GM23248 (cell line): ENCODE measurements at places on chromosomes 13 and 19. TPM values are rescaled to one million over a fixed set of nuclear protein-coding genes. Genes with fewer than 3 reads are reported as not detected.

Gene FAAP24
- 1.3 and 2.4 TPM in 2 replicates for total RNA-seq

Gene RASGRP4
- not detected in 2 replicates for total RNA-seq

DNA sequence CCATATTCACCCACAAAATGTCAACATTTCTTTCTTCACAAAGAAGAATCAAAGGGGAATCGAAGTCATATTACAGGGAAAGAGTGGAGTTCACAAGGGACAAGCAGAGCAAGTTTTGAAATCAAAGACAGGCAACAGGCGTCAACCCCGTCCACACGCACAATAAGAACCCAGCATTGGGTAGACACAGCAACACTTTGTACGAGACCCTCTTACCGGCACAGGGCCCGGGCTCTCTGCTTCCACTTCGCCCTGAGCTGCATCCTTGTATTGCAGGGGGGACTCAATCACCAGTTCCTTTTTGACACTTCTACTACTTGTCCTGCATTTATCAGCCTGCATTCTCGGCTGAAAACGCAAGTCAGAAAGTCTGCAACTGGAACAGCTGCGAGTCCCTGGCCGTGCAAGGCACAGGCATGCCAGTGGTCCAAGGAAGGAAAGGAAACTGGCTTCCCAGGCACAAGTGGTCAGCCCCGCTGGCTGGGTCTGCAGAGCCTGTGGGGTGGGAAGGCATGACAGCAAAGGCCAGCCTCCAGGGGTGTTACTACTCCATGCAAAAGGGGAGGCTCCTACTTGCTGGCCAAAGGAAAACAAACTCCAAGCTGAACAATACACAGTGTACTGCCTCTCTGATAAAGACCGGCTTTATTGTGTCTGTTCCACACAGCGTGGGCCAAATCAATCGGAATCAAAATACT, at the start of gene DOCK9:
TSS of gene DOCK9 (minus strand) at position 497 of the 698 bp plus-strand sequence. CDS start at position 342, 155 bp downstream.
- H3K36me3 ChIP-seq = no peaks in the 10 kb centered on the region
- H3K4me3 ChIP-seq = peak within 1 kb of the TSS; percentile 70
- H3K27me3 ChIP-seq = no peaks in the 10 kb centered on the region
- H3K27ac ChIP-seq = peak within 1 kb of the TSS; percentile 66
- peak; percentile 71 for DNase-seq
- H3K4me1 ChIP-seq = peaks cover 35% of the 10 kb centered on the region

DNA sequence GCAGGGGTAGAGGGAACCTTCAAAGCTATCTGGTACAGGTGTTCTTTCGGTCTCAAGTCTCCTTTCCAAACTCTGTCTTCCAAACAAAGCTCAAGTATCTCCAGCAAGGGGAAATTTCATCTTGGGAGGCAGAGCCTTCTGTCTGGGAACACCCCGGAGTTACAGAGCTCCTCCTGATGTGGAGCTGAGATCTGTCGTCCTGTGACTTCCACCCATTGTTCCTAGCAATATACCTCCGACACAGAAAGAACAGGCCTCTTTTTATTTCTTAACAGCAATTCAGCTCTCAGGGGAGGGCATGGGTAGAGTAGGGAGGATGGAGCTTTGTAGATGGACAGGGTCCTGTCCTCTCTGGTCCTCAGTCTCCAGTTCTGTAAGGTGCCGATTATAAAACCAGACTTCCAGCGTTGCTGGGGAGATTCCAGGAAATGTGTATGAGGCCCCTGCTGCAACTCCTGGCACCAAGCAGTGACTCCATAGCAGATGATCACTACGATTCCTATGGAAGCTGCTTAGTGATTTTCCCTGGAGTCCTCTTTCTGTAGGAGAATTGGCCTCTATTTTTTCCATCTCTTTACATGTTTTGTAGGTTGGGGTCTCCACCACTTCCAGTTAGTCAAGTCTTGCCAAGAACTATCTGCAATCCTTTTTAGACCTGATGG, 56.0 kb upstream of the ARGLU1 start:
- H3K4me3 ChIP-seq = no peak overlapping the region
- DNase-seq = no peak
- no peaks in the 10 kb centered on the region for H3K4me1 ChIP-seq
- no peaks in the 10 kb centered on the region for H3K36me3 ChIP-seq

DNA sequence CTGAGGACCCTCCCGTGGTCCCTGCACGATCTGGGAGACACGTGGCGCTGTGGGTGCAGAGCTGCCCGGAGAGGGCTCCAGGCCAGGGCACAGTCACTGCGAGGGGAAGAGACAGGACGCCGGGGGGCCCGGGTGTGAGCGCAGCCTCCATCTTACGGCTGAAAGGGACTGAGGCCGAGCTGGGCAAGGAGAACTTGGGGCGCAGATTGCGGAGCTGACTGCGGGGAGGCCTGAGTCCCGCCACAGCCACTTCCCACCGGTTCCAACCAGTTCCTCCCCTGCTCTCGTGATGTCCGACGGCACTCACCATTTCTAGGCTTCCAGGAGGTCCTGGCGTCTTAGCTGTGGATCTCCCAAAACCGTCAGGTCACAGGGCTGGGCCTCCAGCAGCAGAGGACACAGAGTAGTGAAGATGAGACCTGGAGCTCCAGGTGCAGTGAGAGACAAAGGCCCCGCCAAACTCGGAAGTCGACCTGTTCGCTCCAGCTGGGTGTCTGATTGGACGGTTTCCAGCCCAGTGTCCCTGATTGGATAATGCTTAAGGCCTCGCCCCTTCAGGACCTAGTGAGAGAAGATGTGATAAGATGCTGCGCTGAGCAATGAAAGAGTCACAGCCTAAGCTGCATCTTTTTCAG, 4.8 kb upstream of the ZNF253 start:
- H3K36me3 ChIP-seq = no peaks in the 10 kb centered on the region
- no peaks in the 10 kb centered on the region for H3K27me3 ChIP-seq
- no peak overlapping the region for H3K27ac ChIP-seq
- H3K4me3 ChIP-seq = no peak overlapping the region
- no peak for DNase-seq

DNA sequence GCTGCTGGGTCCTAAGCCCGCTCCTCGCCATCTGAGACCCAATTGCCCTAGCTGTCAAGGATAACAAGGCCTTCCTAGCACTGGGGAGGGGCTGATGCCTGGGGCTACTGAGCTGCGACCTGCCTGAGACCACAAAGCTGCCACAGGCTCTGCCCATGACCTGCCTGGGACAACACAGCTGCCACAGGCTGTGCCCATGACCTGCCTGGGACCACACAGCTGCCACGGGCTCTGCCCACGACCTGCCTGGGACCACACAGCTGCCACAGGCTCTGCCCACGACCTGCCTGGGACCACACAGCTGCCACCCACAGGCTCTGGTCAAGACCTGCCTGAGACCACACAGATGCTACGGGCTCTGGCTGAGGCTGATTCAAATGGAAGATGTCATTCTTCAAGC, 54.8 kb downstream of the EPS15L1 start:
- H3K27ac ChIP-seq = no peak overlapping the region
- H3K4me3 ChIP-seq = no peak overlapping the region
- peaks cover 3% of the 10 kb centered on the region; the same call in 1 of the 2 replicates for H3K36me3 ChIP-seq
- no peaks in the 10 kb centered on the region for H3K27me3 ChIP-seq
- H3K4me1 ChIP-seq = no peaks in the 10 kb centered on the region
- no peak for DNase-seq

DNA sequence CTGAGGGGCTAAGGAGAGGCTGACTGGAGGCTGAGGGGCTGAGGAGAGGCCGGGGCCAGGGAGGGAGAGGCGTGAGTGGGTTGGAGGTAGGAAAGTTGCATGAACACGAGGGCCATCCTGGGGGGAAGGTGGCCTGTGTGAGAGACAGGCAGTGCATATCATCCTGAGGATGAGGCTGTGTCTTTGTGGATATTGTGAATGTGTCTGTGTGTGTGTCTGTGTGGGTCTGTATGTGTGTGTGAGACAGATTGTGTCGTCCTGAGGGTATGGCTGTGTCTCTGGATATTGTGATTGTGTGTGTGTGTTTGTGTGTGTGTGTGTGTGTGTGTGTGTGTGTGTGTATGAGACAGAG, 422 bp downstream of the ZNF71 start:
- 0 out of 2 replicates have a peak, but pooled peaks cover 6% of the 10 kb centered on the region for H3K36me3 ChIP-seq
- H3K4me3 ChIP-seq = peak overlapping the region; percentile 89
- 0 out of 2 replicates have a peak, but pooled peaks cover 4% of the 10 kb centered on the region for H3K4me1 ChIP-seq
- H3K27ac ChIP-seq = no peak overlapping the region

DNA sequence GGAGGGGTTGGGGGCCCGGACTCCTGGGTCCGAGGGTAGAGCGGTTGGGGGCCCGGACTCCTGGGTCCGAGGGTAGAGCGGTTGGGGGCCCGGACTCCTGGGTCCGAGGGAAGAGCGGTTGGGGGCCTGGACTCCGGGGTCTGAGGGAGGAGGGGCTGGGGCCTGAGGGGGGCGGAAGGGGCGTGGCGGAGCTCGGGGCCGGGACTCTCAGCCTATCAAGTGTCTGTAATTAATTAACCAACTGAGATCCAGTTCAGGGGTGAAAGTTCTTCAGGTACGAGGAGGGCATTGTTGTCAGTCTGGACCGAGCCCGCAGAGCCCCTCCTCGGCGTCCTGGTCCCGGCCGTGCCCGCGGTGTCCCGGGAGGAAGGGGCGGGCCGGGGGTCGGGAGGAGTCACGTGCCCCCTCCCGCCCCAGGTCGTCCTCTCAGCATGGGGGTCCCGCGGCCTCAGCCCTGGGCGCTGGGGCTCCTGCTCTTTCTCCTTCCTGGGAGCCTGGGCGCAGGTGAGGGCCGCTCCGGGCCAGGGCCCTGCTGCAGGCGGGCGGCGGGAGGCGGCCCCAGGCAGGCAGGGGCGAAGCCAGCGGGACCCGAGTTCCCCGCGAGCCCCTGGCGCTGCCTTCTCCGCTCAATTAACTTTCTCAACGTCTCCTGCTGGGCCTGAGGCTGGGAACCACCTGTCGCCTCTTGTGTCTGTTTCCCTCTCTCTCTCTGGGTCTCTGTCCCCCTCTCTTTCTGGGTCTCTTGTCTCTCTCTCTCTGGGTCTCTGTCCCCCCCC, 697 bp downstream of the FCGRT start:
- no peaks in the 10 kb centered on the region for H3K27me3 ChIP-seq
- no peaks in the 10 kb centered on the region for H3K36me3 ChIP-seq
- H3K4me3 ChIP-seq = peak overlapping the region; percentile 73
- H3K4me1 ChIP-seq = peaks cover 8% of the 10 kb centered on the region
- peak; percentile 47 for DNase-seq

- H3K36me3 ChIP-seq = no peaks in the 10 kb centered on the region
- peak; percentile 35 for DNase-seq
- H3K4me3 ChIP-seq = no peak overlapping the region
- H3K27ac ChIP-seq = no peak overlapping the region
- no peaks in the 10 kb centered on the region for H3K27me3 ChIP-seq
Measured at GRCh38 chr13:48585456-48585840, 52.6 kb upstream of the RCBTB2 start.

DNA sequence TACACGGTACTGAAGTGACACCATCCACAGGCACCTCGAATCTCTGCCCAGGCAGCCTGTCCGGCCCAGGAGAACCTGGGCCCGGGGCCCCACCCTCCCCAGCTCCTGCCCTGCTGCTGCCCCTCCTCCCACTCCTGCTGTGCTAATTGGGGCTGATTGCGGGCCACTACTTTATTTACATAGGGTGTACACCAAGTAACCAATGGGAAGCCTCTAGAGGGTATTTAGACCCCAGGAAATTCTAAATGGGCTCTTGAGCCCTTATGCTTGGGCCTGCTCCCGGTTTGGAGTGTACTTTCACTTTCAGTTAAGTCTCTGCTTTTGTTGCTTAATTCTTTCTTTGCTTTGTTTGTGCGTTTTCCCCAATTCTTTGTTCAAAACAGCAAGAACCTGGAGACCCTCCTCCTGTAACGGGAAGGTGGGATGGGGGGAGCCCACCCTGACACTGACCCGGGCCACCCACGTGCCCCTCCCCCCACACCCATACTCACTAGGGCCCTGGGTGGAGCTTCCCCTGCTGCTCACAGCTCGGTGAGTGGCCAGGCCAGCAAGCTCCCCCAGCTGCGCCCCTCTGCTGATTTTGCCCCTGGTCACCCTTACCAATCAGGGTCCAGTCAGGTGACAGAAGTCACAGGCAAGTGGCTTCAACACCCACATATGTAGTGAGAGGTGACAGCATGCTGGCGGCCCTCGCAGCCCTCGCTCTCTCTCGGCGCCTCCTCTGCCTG, 9.4 kb downstream of the SCGB2B2 start:
- H3K27me3 ChIP-seq = no peaks in the 10 kb centered on the region
- H3K4me3 ChIP-seq = peak overlapping the region; percentile 34; the same call in 1 of the 2 replicates
- DNase-seq = peak; percentile 33
- no peak overlapping the region for H3K27ac ChIP-seq
- H3K4me1 ChIP-seq = no peaks in the 10 kb centered on the region

DNA sequence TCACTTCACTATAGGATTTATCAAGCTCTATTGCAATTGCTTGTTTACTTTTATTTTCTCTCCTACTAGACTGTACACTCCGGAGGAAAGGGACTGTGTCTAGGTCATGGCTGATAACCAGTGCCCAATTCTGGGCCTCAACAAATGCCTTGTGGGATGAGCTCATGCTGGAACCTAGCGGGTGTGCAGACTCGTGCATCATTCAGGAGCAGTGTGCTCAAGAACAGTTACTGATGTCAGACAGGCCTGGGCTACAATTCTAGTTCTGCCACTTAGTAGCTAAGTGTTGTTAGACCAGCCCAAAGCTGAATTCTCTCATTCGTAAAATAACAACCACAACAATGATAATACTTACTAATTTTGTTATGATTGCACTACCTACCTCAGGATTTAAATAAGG, 95.4 kb downstream of the CYSLTR2 start:
- no peaks in the 10 kb centered on the region for H3K36me3 ChIP-seq
- no peak overlapping the region for H3K4me3 ChIP-seq
- H3K27me3 ChIP-seq = no peaks in the 10 kb centered on the region; the same call in 1 of the 2 replicates
- peak overlapping the region; percentile 58 for H3K27ac ChIP-seq
- H3K4me1 ChIP-seq = peaks cover 26% of the 10 kb centered on the region
- peak; percentile 84 for DNase-seq

- peaks cover 22% of the 10 kb centered on the region for H3K4me1 ChIP-seq
- no peaks in the 10 kb centered on the region for H3K27me3 ChIP-seq
- DNase-seq = peak; percentile 1
- H3K27ac ChIP-seq = peak overlapping the region; percentile 38
- H3K4me3 ChIP-seq = peak overlapping the region; percentile 86
- H3K36me3 ChIP-seq = no peaks in the 10 kb centered on the region
Measured at GRCh38 chr13:32585550-32586079, 637 bp upstream of the PDS5B start.
